ENCODE measurements at places on chromosomes 13 and 19.

GRCh38 chr13:106220211-106220610 is 315.3 kb downstream of the EFNB2 start:
- DNase-seq, result no peak

GRCh38 chr13:27141746-27142145 is 29.9 kb downstream of the USP12 start:
- DNase-seq, result no peak

- DNase-seq, result no peak
Measured at GRCh38 chr13:74388626-74389025, 254.4 kb upstream of the KLF12 start.

DNA sequence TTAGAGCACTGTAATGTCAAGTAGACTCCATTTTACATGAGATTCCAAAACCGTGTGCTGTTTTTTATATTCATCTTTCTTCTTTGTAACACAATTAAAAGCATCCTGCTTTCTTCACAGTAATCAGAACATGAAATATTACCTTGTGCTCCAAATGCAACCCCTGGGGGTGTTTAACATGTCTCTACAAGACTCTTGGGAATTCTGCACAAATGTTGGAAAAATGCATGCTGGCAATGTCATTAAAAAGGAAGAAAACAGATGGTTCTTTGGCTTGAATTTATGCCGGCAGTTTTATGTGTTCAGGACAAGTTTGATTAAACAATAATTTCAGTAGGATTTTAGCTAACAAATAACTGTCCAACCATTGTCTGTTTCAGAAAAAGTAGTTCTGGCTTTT is 159.1 kb downstream of the LIG4 start:
- no peak for DNase-seq

DNA sequence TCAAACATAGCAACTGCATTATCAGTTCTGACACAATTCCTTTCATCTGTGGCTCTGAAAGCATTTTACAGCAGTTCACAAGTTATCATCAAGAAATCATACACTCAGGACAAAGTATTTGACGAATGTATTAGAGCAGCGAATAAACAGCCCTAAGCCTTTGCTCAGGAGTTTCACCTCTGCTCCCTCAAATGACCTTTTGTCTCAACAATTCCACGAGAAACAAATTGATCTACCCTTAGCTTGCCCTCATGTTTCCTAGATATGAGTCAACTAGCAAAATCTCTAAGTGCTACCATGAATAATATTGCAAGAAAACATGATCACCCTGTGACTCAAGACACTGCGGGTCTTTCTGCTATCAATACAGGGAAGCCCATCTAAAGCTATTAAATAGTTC is 396.1 kb downstream of the EFNB2 start:
- no peak for DNase-seq

- DNase-seq, result no peak
Measured at GRCh38 chr13:113204378-113204734, 4.1 kb downstream of the PCID2 start.

DNA sequence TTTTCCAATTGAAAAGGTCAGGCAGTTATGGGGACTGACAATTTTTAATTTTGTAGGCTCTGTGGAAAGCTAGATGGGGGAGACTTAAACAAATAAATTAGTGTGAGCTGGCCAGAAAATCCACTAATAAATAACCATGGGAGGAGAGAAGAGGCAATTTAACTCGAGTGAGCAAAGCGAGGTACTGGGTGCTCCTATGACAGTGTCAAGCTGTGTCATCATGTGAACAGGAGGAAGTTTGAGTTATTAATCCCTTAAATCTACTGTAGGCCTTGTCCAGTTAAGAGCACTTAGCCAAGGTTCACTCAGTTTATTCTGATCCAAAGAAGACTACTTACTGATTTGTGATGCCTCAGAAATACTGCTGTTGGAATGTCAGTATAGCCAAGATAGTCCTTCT is 122.8 kb downstream of the OXGR1 start:
- DNase-seq, result no peak

- DNase-seq, result no peak
Measured at GRCh38 chr13:27806744-27807387, 14.6 kb downstream of the GSX1 start.

DNA sequence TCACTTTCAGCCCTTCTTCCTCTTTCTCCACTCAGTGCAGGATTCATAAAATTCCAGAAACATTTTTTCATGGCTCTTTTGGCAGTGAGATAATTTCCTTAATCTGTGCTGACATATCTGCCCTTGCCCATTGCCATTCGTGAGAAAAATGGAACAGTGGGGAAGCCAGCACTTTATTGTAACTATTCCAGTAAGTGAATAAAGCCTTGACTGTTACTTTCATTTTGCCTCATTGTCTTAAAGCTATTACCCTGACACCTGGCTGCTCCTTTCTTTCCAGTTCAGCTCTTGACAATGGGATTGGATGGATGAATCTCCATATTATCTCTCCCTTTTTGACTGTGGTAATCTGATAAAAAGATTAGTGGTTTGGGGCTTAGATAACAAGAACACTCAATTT is 1068.1 kb upstream of the PCDH20 start:
- no peak for DNase-seq

DNA sequence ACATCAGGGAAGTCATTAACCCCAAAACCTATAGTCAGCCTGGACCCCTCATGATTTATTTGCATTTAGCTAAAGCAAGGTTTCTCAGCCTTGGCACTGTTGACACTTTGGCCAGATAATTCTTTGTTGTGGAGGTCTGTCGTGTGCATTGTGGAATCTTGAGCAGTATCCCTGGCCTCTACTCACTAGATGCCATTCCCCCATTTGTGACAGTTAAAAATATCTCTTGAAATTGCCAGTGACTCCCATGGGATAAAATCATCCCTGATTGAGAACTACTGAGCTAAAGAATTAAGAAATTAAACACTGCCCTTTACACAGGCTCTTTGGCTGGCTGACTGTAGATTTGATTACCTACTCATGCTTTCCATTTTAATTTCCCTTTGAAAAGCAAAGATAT is 102.7 kb downstream of the LMO7 start:
- DNase-seq, result no peak

DNA sequence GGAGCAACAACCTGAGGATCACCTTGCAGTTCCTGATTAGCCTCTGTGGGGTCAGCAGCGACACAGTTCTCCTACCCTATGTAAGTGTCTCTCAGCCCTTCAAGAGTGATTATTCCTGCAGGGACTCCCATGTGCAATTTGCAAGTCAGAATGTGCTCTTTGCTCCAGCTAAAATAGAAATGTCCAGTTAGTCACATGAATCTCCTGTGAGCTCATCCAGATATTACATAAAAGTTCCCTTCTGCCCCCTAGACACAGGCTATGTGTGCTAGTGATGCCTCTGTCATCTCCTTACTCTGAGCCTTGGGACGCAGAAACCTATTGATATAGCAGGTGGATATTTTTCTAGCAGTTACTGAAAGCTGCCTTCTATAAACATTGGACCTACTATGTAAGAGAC is 105.5 kb downstream of the ZAR1L start:
- DNase-seq, result no peak

- DNase-seq, result no peak
Measured at GRCh38 chr19:47726467-47726866, 13.2 kb downstream of the EHD2 start.

DNA sequence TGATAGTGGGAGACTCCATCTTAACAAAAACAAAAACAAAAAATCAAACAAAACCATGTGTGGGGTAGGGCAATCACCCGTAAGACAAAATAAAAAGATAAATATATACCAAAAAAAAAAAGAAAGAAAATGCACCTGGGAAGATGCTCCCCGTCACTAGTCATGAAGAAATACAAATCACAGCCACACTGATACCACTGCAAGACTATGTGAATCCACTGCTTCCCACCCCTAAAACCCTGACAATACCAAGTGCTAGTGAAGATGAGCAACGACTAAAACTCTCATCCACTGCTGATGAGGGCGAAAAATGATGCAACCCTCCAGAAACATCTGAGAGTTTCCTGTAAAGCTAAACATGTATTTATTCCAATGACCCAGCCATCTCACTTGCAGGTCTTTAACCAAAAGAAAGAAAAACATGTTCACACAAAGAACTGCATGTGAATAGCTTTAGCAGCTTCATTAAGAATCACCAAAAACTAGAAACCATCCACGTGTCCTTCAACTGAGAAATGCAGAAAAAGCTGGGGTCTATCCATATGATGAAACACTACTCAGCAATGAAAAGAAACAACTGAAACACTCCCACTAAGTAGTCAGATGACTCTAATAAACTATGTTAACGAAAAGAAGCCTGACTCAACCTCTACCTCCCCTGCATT is 31.7 kb downstream of the BRD4 start:
- no peak for DNase-seq

GRCh38 chr19:30328096-30328495 is 44.1 kb upstream of the ZNF536 start:
- no peak for DNase-seq

GRCh38 chr13:24033527-24034302 is 126.8 kb upstream of the SPATA13 start:
- no peak for DNase-seq

DNA sequence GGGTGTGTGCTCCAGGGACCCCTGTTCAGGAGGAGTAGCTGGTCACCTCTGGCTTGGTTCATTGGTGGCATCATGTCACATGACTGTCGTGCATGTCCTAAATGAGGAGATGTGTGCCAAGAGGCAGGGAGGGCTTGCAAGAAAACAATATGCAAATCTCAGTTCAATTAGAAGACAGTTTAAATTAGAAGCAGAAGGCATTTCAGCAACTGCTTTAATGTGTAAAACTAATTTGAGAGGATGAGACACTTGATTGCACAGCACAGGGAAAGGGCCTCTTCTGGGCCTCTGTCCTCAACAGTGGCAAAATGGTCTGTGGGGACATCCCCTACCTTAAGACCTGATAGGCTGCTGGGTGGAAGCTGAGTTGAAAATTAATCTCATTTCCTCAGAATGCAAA is 54.6 kb downstream of the SPATA13 start:
- DNase-seq, result no peak

GRCh38 chr19:37095859-37096258 is 17.6 kb downstream of the ZNF420 start:
- DNase-seq, result no peak

GRCh38 chr19:5561559-5561958 is 6.2 kb downstream of the TINCR start:
- no peak for DNase-seq

GRCh38 chr19:47499863-47500830 is 14.7 kb downstream of the NAPA start:
- no peak for DNase-seq

DNA sequence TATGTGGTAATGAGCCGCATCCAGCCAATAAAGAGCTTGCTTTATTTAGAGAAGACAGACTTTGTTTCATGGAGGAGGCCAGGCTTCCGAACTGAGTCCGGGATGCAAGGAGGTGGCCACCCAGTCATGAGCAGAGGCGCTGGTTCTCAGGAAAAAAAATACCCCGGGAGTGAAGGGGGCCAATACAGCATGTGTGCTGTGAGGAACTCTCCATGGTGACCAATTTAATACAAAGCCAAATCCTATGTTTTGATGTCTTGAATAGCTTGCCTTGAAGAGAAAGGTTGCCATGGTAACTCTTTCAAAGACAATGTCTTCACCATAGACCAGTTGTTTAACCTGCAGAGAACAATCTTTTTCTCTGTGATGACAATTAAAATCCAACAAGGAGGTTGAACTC is 43.4 kb upstream of the PDCD5 start:
- no peak for DNase-seq

DNA sequence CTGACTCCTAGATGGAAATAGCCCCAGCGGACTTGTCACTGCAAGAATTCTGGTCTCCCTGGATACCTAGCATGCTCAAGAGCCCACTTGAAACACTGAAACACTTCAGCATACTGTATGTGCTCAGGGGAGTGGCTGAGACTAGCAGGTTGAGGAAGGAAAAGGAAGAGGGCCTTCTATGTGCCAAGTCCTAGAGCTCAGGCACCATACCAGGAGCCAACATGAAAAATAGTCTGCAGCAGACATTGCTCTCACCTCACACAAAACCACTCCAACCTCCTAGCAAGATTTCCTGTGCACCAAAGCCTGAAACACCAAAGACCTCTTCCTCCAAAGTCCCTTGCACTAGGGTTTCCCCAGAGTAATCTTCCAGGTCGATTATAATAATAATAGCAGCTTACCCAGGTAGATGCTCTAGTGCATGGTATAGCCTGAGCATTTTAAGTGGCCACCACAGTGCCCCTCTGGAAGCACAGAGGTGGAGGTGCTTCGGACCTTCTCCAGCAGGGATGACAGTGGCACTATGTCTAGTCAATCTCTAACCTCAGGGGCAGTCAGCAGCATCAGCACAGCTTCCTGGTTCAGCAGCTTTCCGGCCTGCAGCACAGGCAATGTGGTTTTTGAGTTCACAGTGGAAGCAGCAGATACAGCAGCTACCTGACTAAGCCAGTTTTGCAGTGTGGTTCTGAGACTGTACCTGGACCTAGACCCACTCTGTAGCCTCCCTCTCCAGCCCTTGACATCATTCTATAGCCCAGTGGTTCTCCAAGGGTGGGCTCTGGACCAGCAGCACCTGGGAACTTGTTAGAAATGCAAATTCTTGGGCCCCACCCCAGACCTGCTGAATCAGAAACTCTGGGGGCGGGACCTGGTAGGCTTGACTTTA is 45.6 kb upstream of the UBE2L5 start:
- no peak for DNase-seq

GRCh38 chr13:113554333-113554700 is 30.2 kb upstream of the TFDP1 start:
- no peak for DNase-seq

DNA sequence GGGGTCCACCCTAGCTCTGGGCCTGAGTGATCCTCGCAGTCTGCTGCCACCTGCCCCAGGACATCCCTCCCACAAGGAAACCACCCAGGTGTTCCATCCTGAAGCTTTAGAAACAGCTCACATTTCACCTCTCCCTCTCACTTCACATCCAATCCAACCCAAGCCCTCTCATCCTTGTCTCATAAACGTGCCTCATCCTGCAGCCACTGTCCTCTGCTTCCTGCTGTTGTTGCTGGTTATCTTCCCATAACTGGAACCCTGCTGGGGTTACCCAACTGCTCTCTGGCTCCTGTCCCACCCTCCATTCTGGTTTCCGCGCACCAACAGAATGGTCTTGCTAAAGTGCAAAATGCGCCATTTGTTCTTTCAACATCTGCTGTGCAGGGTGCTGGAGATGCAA is 59.7 kb upstream of the MTIF3 start:
- no peak for DNase-seq

DNA sequence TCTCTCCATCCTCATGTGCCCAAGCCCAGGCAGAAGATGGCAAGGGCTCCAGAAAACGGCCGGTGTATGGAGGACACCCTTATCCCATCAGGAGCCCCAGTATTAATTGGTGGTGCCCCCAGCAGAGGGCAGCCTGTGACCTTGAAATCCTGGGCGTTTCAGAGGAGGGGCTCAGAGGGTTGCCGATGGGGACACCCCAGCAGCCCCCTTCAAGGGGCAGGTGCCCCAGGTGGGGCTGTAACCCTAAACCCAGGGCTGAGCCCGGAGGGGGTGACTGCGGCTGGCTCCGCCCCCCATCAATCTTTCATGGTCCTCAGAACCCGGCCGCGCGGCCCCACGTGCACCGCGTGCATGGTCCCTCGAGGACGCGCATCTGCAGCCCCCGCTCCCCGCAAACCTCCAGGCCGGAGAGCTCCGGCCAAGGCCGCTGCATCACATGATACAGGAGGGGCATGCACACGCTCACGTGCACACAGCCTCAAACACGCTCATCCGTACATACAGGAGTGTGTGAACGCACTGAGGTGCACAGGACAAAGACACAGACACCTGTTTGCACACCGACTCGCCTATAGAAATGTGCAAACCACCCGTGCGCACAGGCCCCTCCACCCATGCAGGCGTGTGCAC is 949 bp downstream of the RAB3A start:
- DNase-seq, result no peak

Data from stimulated activated CD4-positive, alpha-beta T cell treated with anti-CD3 and anti-CD28 coated beads, Interleukin-12 subunit alpha, Interleukin-12 subunit beta, amount 100 ng/mL, for 48 hours (primary cell).